ENCODE measurements at places on chromosomes 1 and 21. TPM values are rescaled to one million over a fixed set of nuclear protein-coding genes. Genes with fewer than 3 reads are reported as not detected.

Gene PRDM15
- total RNA-seq: 6.4 TPM

- no peak for DNase-seq
Observed at GRCh38 chr1:48978413-48978812, 201.7 kb upstream of the BEND5 start.

GRCh38 chr1:70220517-70221237, 503 bp upstream of the SRSF11 start:
- DNase-seq: no peak

GRCh38 chr1:102858695-102859094, 249.6 kb downstream of the COL11A1 start:
- DNase-seq: no peak

DNA sequence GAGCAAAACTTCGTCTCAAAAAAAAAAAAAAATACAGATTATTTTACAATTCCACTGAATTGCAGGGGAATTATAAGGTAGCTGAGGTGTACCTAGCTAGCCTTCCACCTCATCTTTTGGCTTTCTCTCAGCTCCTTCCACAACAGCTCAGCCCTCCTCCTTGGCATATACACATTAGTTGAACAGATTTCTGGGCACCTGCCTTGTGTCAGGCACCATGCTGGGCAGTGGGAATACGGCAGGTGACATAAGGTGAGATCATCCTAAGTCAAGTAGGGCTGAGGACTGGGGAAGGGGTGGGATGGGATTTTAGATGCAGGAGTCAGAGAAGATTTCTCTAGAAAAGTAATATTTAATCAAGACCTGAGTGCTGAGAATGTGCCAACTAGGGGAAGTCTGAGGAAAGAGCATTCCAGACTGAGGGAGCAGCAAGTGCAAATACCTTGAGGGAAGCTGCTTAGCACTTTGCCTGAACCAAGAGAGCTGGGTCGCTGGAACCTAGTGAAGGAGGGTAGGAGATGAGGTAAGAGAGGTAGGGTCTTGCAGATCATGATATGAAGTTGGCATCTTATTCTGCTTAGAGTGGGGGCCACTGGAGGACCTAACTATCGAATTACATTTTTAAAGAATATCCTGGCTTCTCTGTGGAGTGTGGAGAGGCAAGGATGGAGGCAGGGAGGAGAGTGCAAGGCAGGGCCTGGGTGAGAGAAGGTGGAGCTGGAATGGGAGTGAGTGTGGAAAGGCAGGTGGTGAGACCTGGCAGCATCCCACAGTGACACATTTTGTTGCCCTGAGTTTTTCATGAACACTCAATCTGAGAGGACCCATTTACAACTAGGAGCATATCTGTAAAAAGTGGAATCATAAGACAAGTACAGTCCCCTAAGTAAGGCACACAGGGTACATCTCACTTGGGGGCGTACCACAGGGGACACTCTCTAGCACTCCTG, 28.2 kb downstream of the LAMC2 start:
- no peak for DNase-seq
